ENCODE measurements at places on chromosomes 4 and X. TPM values are rescaled to one million over a fixed set of nuclear protein-coding genes. Genes with fewer than 3 reads are reported as not detected.

AKAP14 gene
- polyA plus RNA-seq, result not detected

PCDH19 gene
- 3.8 TPM for polyA plus RNA-seq

NPY5R gene
- polyA plus RNA-seq, result not detected

GRCh38 chr4:20639346-20639745 lies 60.9 kb upstream of the PACRGL start:
- DNase-seq, result no peak

GRCh38 chr4:8155660-8156421 lies 2.8 kb downstream of the ABLIM2 start:
- no peak for DNase-seq

DNA sequence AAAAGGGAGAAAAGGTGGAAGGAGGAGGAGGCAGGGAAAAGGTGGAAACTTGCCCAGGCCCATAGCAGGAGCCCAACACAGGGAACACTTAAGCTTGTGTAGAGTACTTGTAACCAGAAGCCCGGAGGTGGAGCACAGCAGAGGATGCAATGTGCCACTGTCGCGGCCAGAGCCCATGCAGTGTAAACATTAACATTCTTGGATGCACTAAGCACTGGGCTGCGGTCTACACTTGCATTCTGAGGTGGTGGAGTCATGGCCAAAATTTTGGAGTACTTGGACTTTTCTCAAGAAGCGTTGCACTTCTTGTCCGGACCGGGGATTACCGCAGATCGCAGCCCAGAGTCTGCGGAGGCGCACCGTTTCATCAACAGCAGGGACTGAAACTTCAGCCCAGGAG lies 4.5 kb upstream of the RHOXF1 start:
- no peak for DNase-seq

- no peak for DNase-seq
Observed at GRCh38 chrX:23668335-23668734, 1.0 kb downstream of the PRDX4 start.

DNA sequence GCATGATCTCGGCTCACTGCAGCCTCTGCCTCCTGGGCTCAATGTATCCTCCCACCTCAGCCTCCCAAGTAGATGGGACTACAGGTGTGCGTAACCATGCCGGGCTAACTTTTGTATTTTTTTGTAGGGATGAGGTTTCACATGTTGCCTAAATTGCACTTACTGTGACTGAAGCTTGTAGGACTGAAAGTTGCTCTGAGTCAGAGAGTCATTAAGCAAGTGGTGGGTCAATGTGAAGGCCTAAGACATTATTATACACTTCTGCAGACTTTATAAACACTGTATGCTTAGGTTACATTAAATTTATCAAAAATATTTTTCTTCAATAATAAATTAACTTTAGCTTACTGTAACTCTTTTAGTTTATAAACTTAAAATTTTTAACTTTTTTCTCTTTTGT lies 170.2 kb downstream of the FAT4 start:
- no peak for DNase-seq
